Adipocyte (in vitro differentiated cells): ENCODE measurements at places on chromosomes 1 and 21.

GRCh38 chr1:86396498-86396890, 371 bp upstream of the ODF2L start:
- DNase-seq: no peak

GRCh38 chr1:59173721-59174120, 123.2 kb upstream of the FGGY start:
- DNase-seq: peak; percentile 52

DNA sequence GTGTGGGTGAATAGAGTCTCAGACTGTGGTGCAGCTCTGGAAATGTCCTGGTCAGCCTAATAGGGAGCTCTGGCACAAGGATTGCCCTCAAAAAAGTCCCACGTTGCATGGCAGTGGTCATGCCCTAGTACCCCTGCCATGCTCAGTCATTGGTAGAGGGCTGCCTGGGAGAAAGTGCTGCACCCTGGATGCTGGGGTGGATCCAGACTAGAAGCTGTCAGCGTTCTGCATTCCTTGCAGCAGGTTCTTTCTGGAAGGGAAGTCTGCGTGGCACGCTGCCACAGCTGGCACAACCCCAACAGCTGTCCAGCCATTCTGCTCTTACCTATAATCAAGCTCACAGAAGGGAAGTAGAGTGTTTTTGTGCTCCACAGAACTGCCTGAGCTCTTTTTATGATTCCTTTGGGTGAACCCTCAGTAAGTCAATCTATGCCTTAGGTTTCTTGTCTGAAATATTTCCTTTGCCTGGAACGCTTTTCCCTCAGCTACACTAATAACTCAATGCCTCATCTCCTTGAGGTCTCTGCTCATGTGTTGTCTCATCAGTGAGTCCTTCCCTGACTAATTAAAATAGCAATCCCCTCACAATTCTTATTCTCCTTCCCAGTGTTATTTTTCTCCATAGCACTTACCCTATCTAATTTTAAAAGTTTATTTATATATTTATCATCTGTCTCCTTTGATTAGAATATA, 61.5 kb upstream of the JAK1 start:
- DNase-seq: no peak

- no peak for DNase-seq
These were observed 228.1 kb upstream of the CAMK1G start for GRCh38 chr1:209355415-209355814.

- DNase-seq: peak; percentile 31
These were observed 29.8 kb downstream of the WDR3 start for GRCh38 chr1:117959364-117959763.

GRCh38 chr1:9612162-9612845, 23.6 kb downstream of the TMEM201 start:
- no peak for DNase-seq

DNA sequence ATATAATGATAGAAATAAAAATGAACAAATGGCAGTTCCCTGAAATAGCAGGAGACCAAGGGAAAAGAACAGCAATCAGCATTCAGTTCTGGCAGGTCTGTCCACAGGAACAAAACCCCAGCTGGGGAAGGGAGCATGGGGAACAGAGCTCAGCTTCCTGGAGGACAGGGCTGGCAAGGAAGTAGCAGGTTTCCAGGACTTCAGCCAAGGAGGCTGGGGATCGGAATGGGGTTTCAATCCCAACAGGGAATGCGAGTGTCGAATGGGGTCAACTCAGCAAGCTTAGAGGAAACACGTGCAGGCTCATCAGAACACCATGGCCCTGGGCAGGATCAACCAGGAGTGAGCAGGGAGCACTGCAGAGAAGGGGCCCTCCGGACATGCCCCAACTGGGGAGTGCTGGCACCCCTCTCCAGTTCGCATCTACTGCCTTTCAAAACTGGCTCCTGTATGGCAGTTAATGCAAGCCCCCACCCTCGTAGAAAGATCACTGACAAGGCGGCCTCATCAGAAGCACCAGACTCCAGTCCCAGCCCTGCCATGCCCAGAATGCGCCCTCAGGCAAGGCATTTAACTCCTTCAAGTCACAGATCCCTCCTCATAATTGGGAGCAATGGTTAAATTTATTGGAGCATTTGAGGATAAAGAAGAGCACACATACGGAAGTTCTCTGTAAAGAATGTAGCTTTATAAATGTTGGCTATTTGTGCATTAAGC, 72.4 kb downstream of the SEC16B start:
- no peak for DNase-seq

GRCh38 chr1:201361652-201362504, 15.6 kb downstream of the TNNT2 start:
- peak; percentile 76 for DNase-seq
